NCI-H2081 (cell line): ENCODE measurements at places on chromosomes 12 and 14.
A peak's percentile ranks its signal among the peaks of the same experiment; 100 is the strongest.

DNA sequence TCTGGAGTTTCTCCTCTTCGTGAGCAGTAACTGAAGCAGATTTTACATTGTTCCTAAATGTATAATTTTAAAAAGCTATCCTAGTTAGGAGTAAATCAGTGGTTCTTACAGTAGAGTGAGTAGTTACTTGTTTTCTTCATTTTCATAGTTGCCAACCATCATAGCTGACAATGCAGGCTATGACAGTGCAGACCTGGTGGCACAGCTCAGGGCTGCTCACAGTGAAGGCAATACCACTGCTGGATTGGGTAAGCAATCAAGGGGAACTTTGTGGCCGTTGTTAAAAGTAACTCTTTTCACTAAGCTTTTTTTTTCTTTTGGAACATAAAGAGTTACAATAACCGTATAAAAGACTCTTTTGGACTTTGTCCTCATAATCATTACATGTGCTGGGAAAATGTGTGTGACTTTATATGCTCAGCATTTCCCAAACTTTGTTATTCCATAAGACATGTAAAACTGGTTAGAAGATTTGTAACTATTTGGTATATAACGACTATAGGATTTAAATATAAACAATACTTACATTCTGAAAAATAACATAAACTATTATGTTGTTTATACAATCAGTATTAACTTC is 12.4 kb downstream of the LRRC10 start:
- DNase-seq: no peak

GRCh38 chr14:32601069-32601468 is 272.0 kb downstream of the AKAP6 start:
- peak; percentile 15 for DNase-seq

DNA sequence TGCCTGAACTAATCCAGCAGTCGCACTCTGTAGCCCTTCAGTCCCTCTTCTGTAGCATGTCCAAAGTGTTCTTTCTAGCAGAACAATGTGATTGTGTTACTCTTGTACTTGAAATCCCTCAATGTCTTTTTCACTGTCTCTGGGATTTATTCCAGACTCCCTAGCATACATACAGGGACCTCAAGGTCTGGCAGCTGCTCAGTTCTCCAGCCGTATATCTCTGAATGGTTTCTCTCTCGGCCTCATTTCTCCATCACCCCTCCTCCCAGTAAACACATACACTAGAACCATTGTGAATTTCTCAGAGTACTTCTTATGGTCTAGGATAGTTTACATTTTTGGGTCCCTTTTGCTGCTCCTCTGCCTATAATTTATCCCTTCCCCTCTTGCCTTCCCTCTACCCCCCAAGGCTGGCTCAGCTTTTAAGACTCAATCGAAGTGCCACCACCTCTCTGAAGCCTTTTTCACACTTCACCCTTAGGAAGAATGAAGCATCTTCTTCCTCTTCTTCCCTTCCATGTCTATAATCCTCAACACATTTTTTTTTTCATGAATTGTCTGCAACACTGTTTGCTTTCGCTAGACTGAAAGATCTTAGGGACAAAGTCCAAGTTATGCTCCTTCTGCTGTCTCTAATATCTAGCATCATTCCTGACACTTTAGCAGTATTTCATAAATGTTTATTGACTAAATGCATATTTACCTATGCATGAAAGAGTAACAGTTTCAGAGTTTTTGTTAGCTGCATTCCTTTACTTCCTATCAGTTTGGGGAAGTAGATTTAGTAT is 446.1 kb downstream of the ZFP36L1 start:
- DNase-seq: no peak

DNA sequence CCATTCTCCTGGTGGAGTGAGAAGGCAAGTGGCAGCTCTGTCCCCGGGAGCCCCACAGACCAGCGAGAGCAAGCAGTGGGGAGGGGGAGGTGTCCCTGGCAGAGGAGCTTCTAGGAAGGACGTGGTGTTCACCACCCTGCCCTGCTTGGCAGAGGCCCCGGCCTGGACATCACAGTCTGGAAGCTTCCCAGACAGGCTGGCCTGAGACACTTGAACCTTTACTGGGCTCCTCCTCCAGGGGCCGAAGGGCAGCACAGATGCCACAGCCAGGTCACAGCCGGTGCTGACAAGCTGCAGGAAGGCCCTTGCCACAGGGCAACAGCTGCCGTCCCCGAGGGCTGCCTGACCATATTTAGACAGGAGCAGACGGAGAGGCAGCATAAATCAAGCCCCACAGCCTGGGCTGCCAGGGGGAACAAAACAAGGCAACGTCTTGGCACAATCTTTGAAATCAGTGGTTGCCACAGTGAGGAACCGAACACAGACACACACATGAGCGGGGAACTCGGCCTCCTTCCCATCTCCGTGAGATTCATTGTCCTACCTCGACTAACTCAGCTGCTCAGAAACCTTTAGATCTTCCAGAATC is 28.5 kb downstream of the PRIMA1 start:
- DNase-seq: no peak

GRCh38 chr14:94342334-94342934 is 19.3 kb upstream of the SERPINA6 start:
- DNase-seq: no peak

DNA sequence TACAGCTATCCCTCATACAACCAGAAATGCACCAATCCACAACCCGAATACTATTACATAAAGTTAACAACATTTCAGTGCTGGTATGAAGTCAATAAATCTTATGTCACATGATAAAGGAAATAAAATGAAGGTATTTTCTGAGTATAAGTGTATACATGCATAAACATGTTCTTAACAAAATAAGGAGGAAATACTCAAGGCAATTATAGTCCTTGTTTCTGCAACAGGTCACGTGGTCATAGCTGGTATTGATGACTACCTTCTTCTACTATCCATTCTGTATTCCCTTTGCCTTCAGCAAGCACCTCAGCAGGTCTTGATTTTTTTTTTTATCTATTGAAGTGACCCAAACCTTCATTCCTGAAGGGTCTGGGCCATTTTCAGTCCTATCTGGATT is 675.6 kb downstream of the RPL10L start:
- DNase-seq: no peak

GRCh38 chr12:109632342-109632741 is 58.7 kb downstream of the MVK start:
- no peak for DNase-seq

GRCh38 chr14:22772725-22773124 is 6.2 kb downstream of the OXA1L start:
- DNase-seq: no peak

GRCh38 chr12:92516277-92516600 is 186.6 kb upstream of the PLEKHG7 start:
- DNase-seq: no peak

DNA sequence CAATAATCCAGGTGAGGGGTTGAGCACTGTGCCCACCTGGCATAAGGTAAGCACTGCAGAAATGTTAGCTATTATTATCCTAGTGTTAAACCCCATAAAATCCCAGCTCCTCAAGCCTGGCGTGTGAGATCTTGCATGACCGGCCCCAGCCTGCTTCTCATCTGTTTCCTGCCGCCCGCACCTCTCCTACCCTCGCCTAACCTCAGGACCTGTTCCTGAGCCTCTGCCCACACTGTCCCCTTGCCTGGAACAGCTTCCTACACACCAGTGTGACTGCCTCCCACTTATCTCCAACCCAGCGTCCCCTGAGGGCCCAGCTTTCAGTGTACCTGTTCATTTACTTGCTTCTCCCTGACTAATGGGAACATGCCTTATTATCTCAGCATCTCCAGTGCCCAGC is 24.7 kb downstream of the ISCA2 start:
- DNase-seq: no peak

DNA sequence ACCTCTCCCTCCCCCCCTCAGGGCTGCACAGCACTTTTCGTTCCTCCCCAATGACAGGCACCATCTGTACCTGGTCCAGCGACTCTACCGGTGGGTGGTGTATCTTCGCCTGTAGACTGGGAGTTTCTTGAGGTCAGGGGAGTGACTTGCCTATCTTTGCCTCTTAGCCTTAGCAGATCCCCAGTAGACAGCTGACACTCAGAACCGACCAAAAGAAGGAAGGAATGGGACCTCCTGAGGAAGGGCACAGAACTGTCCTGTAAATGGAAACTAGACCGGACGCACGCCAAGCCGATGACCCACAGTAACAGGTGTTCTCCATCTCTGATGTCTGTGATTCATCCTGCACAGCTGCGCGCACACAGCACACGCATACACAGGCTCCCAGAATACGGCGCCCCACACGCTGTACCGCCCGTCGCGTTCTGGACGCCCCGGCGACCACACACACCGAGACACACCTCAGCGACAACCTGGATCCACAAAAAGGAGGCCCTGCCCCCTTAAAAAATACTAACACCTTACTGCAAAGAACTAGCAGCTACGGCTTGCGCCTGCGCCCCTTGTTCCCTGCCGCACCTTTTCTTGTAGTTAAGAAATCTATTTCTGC is 673 bp upstream of the TTC9 start:
- DNase-seq: peak; percentile 41

- no peak for DNase-seq
These were observed 171.9 kb downstream of the RGS6 start for GRCh38 chr14:72104011-72104613.

GRCh38 chr12:57755454-57756372 is 810 bp downstream of the MARCHF9 start:
- DNase-seq: peak; percentile 25
